ENCODE measurements at places on chromosomes 2 and 18.

- DNase-seq, result peak; percentile 53
Measured at GRCh38 chr2:205148755-205149154, 533.5 kb upstream of the NRP2 start.

DNA sequence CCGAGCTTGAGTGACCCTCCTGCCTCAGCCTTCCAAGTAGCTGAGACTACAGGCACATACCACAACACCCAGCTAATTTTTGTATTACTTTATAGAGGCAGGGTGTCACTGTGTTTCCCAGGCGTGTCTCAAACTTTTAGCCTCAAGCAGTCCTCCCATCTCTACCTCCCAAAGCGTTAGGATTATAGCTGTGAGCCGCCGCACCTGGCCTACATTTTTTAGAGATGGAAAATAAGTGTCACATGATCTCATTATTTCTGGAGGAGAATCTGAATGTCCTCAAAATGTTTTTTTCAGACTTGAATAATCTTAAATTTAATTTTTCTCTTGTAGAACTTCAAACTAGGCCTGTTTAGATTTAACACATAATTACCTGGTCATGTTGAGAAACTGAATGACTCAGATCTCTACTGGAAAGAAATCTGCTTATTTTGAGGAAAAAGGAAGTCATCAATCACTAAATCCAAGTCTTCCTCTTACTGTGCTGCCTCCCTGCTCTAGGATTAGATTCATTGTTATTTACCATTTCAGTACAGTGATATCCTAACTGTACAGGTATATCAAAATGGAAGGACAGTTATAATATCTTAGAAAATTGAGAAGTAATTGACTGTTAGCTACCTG is 92.4 kb downstream of the COX7A2L start:
- DNase-seq, result no peak

- DNase-seq, result no peak
Measured at GRCh38 chr2:195741191-195741590, 84.2 kb downstream of the SLC39A10 start.

DNA sequence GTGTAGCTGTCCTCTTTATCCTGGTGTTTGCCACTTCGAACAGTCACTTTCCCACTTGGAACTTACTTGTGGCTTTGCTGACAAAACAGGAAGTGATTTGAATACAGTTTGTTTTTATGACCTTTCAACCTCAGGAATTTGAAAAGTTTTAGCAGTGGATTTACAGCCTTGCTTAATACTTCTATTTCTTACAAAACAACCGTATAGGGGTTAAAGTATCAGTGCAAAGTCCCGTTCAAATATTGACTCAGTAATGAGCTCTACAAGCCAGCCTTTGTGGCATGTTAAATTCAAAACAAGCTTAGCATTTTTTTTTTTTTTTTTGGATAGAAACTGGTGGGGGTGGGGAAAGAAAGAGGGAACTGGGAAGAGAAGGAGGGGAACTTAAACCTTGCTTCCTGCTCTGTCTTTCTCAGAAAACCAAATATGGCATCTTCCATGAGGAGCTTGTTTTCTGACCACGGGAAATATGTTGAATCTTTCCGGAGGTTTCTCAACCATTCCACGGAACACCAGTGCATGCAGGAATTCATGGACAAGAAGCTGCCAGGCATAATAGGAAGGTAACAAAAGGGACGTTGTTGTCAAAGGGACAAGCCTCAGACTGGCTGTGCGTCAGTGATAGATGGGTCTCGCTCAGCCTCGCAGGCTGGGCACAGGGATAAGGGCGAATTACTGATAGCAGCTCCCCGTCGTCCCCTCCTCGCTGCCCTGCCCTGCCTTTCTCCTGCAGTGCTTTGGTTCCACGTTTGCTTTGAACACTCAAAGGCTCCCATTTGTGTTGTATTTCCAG is at the start of gene HNMT:
Gene HNMT (plus strand): TSS at position 408 of the 793 bp plus-strand sequence. CDS start 19 bp downstream, at position 427.
- DNase-seq, result peak; percentile 87

GRCh38 chr18:37805773-37806404 is 240.3 kb upstream of the CELF4 start:
- DNase-seq, result no peak

- no peak for DNase-seq
Measured at GRCh38 chr2:229095472-229095871, 175.6 kb downstream of the PID1 start.

DNA sequence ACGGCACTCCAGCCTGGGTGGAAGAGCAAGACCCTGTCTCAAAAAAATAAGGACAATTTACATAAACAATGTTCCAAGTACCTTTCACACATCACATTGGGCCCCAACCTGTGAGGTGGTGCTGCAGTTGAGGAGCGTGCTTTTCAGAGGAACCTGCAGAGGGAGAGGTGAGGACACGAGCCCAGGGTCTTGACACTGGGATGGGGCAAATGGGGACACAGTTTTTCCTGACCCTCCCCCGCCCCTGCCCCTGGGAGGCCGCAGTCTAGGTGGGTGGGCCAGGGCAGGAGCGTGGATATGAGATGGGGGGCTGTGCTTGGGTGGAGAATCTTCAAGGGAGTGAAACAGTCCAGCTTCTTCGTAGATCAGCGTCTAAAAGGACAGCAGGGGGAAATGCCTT is 112.9 kb downstream of the SEPTIN10 start:
- DNase-seq, result no peak

GRCh38 chr18:68847219-68847837 is 49.4 kb downstream of the CCDC102B start:
- DNase-seq, result peak; percentile 21

DNA sequence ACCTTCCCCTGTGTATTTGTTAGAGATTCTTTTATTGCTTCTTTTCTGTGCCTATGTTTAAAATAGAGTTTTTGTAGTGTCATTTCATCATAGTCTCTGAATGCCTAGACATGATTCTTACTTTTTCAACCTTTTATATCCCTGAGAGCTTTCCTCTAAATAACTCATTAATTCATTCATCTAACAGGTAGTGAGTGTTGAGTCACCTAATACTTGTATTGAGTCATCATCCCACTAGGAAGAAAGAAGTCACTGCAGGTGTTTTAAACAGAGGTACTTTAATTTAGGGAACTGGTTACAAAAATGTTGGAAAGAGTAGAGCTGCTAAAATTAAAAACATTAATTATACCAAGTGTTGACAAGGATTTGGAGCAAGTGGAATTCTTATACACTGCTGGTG is 18.5 kb upstream of the NMS start:
- DNase-seq, result no peak

- peak; percentile 17 for DNase-seq
Measured at GRCh38 chr2:142140434-142140845, 9.6 kb upstream of the LRP1B start.

DNA sequence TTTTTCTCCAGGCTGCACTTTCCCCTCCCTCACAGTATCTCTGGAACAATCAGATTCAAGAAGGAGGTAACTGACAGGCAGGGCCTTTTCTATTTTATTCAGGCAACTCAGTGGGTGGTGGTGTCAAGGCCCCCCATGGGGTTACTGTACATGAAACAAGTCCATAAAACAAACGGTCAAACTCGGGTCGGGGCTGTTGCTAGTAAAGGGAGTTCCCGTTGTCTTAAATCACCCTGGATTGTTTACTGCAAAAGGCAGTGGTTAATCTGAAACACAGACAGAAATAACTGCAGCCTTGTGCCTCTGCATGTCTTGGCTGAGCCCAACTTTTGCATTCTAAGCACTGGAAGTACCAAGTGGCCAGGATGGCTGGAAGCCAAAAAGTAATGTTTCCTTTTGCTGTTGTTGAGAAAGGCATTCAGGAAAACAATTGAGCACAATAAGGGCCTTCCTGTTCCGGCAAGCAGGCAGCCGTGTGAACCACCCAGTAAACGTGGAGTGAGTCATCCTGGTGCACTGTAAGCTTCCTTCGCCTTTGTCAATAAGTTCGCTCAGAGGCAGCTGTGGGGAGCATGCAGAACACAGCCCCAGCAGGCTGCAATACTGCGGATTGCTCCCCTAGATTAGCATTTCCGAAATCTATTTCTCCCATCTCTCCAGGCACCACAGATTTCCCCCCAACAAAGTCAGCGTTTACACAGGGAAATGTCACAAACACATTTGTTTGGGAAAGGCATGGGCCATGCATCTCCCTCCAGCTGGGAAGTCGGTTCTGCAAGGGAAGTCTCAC is 149.6 kb downstream of the IRS1 start:
- DNase-seq, result peak; percentile 96

GRCh38 chr2:241804326-241805229 is 4.4 kb upstream of the NEU4 start:
- DNase-seq, result peak; percentile 64

- DNase-seq, result peak; percentile 95
Measured at GRCh38 chr2:126657148-126657635, 1.2 kb downstream of the GYPC start.

DNA sequence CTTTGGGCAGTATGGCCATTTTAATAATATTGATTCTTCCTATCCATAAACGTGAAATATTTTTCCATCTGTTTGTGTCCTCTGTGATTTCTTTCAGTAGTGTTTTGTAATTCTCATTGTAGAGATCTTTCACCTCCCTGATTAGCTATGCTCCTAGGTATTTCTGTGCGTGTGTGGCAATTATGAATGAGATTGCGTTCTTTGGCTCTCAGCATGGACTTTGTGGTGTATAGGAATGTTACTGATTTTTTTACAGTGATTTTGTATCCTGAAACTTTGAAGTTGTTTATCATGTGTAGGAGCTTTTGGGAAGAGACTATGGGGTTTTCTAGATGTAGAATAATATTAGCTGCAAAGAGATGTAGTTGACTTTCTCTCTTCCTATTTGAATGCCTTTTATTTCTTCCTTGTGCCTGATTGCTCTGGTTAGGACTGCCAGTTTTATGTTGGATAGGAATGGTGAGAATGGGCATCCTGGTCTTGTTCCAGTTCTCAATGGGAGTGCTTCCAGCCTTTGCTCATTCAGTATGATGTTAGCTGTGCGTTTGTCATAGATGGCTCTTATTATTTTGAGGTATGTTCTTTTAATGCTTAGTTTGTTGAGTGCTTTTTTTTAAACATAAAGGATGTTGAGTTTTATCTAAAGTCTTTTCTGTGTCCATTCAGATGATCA is 27.0 kb upstream of the THUMPD2 start:
- DNase-seq, result no peak

DNA sequence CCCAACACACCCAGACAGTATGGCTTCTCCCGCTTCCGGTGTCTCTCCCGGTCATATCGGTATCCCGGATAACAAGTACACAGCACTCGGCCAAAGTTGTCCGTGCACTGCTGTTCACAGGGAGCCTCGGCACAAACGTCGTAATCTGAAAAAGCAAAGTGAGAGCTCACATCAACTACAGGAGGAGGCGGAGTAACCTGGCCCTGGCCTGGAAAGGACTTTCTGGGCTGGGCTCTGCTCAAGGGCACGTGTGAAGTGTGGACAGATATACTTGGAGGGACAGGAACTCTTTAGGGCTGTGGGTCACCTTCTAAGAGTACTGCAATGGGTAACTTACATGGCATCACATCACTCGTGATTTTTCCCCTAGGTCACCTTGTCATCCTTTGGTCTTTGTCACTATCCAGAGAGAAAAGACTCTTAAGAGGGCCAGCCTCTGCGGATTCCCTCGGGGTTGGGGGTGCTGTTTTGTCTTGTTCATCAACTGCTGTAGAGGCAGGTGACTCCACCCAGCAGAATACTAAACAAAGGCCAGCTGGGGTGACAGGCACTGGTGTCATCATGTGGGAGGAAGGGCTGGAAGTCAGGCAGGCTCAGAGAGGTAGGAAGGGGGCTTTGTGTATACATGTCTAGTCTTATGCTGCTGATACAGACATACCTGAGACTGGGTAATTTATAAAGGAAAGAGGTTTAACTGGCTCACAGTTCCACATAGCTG is 110.6 kb upstream of the LMAN1 start:
- no peak for DNase-seq

DNA sequence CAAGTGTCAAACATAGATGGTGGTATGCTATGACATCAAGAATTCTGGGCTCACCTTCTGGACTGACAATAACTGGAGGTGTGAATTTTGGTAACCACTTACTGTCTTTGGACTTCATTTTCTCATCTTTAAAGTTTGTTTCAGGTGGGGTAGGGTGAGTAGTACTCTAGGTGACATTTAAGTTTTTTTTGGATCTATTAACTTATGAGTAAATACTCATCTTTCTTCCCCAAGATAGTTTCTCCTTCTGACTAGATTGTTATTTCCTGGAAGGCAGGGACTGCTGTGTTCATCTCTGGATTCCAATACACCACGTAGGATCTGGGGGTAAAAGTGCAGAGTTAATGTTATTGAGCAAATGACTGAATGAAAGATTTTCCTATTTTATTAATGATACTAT is 55.9 kb downstream of the ICOS start:
- DNase-seq, result no peak

Data from fibroblast of skin of right quadriceps (primary cell).